Osteoblast (primary cell): ENCODE measurements at places on chromosomes 13 and 19. TPM values are rescaled to one million over a fixed set of nuclear protein-coding genes. Genes with fewer than 3 reads are reported as not detected.

DNA sequence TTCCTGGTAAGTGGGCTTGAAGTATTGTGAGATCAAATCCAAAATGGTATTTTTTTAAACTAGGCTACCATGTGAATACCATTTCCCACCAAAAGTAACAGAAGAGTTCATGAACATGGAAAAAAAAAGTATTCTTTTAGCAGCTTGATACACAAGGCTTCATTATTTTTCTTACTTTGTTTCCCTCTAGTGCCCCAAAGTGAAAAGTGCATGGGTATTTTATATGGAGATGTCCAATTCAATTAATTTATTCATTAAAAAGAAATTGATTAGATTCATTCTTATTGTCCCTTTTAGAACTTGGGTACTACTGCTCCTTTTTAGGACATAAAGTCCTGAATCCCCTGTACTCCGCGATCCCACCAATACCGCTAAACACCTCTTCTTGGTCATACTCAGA, 28.6 kb upstream of the SCEL start:
- peaks cover 25% of the 10 kb centered on the region for H3K27me3 ChIP-seq
- DNase-seq = no peak
- H3K27ac ChIP-seq = no peak overlapping the region
- no peaks in the 10 kb centered on the region for H3K36me3 ChIP-seq

DNA sequence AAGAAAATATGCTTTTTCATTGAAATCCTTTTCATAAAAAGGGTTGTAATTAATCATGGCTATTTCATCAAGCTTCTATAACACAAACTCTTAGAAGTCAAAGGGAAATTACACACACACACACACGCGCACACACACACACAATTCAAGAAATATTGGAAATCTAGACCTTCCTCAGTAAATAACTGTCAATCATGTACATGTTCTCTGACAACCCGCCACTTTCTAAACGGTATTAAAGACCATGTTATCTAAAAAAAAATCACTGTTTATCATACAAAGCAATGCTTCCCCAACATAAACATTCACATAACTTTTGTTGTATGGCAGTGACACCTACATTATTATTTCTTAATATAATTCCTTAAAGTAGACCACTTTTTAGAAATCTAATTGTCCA, 132.2 kb downstream of the EFNB2 start:
- no peaks in the 10 kb centered on the region for H3K36me3 ChIP-seq
- DNase-seq = no peak
- no peak overlapping the region for H3K4me3 ChIP-seq
- H3K27me3 ChIP-seq = no peaks in the 10 kb centered on the region

DNA sequence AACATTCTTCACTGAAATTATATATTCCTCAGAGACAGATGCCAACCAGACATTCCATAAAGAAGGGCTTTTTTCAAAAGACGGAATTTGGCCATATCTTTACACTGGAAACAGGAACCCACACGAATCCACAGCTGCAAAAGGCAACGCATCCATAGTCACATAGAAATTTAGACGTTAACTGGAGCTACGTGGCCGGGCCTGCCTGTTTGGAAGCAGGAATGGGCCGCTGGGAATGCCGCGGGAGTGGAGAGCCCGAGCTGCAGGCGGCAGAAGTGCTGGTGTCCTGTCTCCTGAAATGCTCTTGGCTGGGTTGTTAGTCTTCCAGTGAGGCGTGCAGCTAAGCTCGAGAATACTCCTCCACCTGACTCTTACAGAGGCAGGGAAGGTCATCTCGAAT, 122.2 kb downstream of the KL start:
- H3K27me3 ChIP-seq = no peaks in the 10 kb centered on the region
- peaks cover 54% of the 10 kb centered on the region for H3K36me3 ChIP-seq
- H3K4me3 ChIP-seq = no peak overlapping the region
- peaks cover 15% of the 10 kb centered on the region for H3K4me1 ChIP-seq

GRCh38 chr13:74444864-74445479, 310.8 kb upstream of the KLF12 start:
- H3K36me3 ChIP-seq = no peaks in the 10 kb centered on the region
- peaks cover 31% of the 10 kb centered on the region for H3K4me1 ChIP-seq
- H3K27ac ChIP-seq = peak overlapping the region; percentile 48
- H3K27me3 ChIP-seq = no peaks in the 10 kb centered on the region

GRCh38 chr13:44117351-44117750, 237.6 kb downstream of the LACC1 start:
- H3K27me3 ChIP-seq = no peaks in the 10 kb centered on the region
- no peaks in the 10 kb centered on the region for H3K36me3 ChIP-seq
- DNase-seq = no peak
- H3K4me1 ChIP-seq = peaks cover 6% of the 10 kb centered on the region
- H3K27ac ChIP-seq = no peak overlapping the region
- no peak overlapping the region for H3K4me3 ChIP-seq

- no peaks in the 10 kb centered on the region for H3K4me1 ChIP-seq
- H3K27me3 ChIP-seq = no peaks in the 10 kb centered on the region
- H3K4me3 ChIP-seq = no peak overlapping the region
- no peaks in the 10 kb centered on the region for H3K36me3 ChIP-seq
- H3K27ac ChIP-seq = no peak overlapping the region
- DNase-seq = peak; percentile 55
Measured at GRCh38 chr13:61414686-61415057, 977 bp downstream of the PCDH20 start.

GRCh38 chr13:71118779-71119364, 748.1 kb downstream of the DACH1 start:
- H3K4me3 ChIP-seq = no peak overlapping the region
- H3K27me3 ChIP-seq = no peaks in the 10 kb centered on the region
- H3K36me3 ChIP-seq = no peaks in the 10 kb centered on the region
- no peaks in the 10 kb centered on the region for H3K4me1 ChIP-seq

DNA sequence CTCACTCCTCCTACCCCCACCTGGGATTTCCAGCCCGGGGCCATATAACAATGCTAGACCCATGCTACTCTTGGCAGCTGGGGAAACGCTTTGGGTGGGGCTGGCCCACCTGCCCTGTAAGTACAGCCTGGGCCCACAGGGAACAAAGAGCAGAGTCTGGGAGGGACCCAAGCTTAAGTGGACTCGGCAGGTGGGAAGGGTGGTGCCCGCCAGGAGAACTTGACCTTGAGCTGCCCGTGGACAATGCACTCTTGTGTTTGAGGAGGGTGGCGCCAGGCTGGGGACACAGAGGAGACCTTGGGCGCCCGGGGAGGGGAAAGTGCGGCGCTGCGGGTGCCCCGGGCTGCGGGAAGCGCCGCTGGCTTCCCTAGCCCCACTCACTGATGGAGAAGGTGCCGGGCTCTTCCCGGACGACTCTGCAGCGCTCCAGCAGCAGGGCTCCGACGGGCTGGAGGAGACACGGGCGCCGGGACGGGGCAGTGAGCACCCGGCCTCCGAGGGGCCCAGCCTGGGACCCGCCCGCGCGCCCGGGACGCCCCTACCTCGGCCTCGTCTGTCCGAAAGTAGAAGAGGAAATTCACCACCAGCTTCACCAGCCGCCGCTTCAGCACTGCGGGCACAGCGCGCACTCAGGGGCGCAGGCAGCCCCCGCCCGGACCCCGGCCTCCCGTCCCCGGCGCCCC, 607 bp downstream of the PLEKHJ1 start:
- H3K4me1 ChIP-seq = peaks cover 39% of the 10 kb centered on the region
- peak; percentile 93 for DNase-seq
- no peaks in the 10 kb centered on the region for H3K27me3 ChIP-seq

DNA sequence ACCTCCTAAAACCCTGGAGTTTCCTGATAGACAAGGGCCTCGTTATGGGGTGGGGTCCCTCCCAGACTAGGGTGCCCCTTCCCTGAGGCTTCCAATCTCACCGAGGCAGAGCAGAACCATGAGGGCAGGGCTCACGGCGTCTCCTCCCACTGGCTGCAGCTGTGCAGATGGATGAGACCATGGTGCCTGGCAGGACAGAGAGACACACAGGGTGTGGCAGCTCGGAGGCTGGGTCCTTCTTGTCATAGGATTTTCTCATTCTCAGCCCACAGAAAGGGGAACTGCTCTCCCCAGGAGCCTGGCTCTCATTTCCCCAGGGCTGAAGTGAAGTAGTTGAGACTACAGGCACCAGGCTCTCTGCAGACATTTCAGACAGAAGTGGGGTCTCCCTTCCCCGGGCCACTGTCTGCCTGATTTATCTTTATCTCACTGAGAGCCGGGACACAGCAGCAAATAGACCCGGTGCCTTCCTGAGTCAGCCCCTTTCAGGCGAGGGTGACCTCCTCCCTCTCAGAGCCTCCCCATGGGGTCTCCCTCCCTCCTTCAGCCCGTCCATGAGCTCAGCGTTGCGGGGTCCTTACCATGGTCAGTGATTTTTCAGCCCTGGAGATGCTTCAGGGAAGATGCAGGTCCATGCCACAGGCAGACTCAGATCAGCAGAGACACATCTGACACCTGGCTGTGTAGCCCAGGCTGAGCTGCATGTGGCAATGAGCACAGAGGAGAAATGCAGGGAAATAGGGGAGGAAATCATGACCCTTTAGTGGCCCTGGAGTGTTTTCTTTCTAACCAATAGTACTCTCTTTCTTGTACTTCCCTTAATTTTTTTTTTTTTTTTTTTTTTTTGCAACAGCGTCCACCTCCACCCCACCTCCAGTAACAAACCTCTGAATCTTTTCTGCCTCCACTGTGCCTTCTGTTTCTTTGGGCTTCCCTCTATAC, at the start of gene LILRA5:
LILRA5 (minus strand) TSS at position 731 of the 942 bp plus-strand sequence; CDS start at position 584, 147 bp downstream.
- no peaks in the 10 kb centered on the region for H3K4me1 ChIP-seq
- H3K4me3 ChIP-seq = no peak within 1 kb of the TSS

DNA sequence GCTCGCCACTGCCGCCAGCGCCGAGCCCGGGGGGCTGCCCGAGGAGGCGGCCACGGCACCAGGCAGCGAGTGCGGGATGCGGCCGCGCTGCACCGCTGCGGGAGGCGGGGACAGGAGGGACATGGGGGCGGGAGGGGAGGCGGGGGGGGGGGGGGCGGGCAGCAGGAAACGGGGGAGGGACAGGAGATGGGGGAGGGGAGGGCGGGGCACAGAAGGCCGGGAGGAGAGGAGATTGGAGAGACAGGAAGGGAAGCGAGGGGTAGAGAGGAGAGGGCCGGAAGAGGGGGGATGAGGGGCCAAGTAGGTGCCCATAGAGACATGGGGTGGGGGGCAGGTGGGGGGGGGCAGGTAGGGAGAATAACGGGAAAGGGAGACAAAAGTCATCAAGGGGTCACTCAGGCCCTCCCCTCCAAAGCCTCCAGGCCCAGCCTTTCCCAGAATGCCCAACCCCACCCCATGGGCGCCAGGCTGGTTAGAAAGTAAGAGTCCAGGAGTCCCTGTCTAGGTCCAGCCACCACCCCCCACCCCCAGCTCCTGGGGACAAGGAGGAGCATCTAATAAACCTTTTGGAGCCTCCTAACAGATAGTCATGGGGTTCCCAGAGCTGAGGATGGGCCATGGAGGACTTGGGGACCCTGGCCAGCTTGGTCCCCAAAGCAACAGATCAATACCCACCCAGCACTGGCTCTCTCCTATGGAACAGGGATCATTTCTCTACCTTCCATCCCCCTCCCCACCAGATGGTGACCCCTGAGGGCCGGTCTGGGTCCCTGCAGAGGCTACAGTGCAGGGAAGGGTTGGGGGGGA, 9.5 kb downstream of the NR2F6 start:
- DNase-seq = peak; percentile 77
- H3K27me3 ChIP-seq = no peaks in the 10 kb centered on the region
- H3K36me3 ChIP-seq = peaks cover 22% of the 10 kb centered on the region
- peaks cover 7% of the 10 kb centered on the region for H3K4me1 ChIP-seq
- H3K27ac ChIP-seq = no peak overlapping the region

- DNase-seq = no peak
- H3K27me3 ChIP-seq = no peaks in the 10 kb centered on the region
- no peak overlapping the region for H3K27ac ChIP-seq
- no peaks in the 10 kb centered on the region for H3K4me1 ChIP-seq
- no peaks in the 10 kb centered on the region for H3K36me3 ChIP-seq
Measured at GRCh38 chr13:40629678-40630384, 36.6 kb downstream of the FOXO1 start.

GRCh38 chr13:99282264-99283231, 24.4 kb upstream of the GPR18 start:
- H3K36me3 ChIP-seq = no peaks in the 10 kb centered on the region
- peaks cover 30% of the 10 kb centered on the region for H3K4me1 ChIP-seq
- no peak overlapping the region for H3K4me3 ChIP-seq
- peak overlapping the region; percentile 71 for H3K27ac ChIP-seq
- peak; percentile 25 for DNase-seq
- H3K27me3 ChIP-seq = no peaks in the 10 kb centered on the region

- DNase-seq = no peak
- H3K4me1 ChIP-seq = peaks cover 22% of the 10 kb centered on the region
- no peak overlapping the region for H3K27ac ChIP-seq
- H3K27me3 ChIP-seq = no peaks in the 10 kb centered on the region
- H3K36me3 ChIP-seq = no peaks in the 10 kb centered on the region
Measured at GRCh38 chr13:50671497-50671850, 172.0 kb downstream of the DLEU7 start.

- H3K27ac ChIP-seq = no peak overlapping the region
- no peaks in the 10 kb centered on the region for H3K36me3 ChIP-seq
- no peak for DNase-seq
- no peak overlapping the region for H3K4me3 ChIP-seq
- H3K27me3 ChIP-seq = no peaks in the 10 kb centered on the region
Measured at GRCh38 chr13:40498461-40498860, 168.0 kb downstream of the FOXO1 start.

The CYP4F11 gene
- total RNA-seq = not detected in 2 replicates

The CEACAM1 gene
- total RNA-seq = not detected in 2 replicates

The TDRD3 gene
- 33.3 and 33.7 TPM in 2 replicates for total RNA-seq

The TMIGD2 gene
- not detected in 2 replicates for total RNA-seq
